B cell (primary cell): ENCODE measurements at places on chromosomes 11 and 22. TPM values are rescaled to one million over a fixed set of nuclear protein-coding genes. Genes with fewer than 3 reads are reported as not detected.

- DNase-seq = no peak
Observed at GRCh38 chr11:8093931-8094575, 13.0 kb downstream of the TUB start.

DNA sequence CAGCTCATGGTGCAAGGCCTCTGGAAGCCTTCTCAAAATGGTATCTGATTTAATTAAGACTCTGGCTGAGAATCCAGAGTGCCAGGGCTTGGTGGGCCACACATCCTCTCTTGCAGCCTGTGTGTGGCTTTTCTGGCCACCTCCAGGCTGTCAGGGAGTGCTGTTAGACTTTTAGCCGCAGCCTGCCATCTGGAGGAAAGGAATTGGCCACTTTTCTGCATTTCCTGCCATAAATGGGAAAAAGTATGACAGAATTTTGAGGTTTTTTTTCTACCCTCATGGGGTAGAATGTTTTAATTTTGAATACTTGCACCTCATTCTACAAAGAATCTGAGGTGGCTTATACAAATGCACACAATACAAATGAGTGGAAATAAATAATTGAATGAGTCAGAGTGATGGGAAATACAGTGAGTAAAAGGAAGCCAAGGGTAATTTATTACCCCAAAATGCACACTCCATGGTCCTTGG, 218.4 kb downstream of the ADAMTS15 start:
- DNase-seq = no peak

DNA sequence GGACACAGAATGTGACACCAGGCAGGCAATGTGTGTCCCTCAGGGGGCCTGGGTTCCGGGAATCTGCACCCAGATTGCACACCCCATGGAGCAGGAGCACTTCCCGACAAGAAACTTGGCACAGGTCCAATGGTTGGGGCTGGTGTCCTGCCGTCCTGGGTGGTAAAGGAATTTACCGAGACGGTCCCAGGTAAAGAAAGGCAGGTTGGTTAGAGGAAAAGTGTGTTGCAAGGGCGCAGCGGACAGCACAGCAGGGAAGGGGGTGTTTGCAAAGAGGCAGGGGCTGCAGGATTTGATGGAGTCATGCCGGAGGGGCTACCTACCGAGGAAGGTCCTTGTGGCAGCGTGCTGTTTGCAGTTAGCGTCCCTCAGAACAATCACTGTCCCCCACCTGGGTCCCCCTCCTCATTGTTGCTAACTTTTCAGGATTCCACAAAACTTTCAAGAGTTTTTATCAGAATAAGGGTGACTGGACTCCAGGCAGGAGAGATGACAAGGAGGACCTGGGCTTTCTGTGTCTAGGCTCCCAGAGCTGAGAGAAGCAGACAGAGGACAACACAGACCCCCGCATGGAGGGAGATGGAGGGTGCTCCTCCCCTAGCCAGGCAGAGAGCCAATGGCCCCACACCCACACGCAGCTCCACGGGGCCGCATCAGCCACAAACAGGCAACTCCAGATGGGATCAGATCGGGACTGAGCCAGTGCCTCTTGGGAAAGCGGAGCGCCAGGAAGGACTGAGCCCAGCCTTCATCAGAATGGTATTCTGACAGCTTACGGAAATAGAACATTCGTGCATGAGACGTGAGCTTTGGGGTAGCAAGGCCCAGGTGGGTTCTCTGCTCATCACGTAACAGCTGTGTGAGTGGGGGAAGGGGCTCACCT, 1423.9 kb downstream of the BRD1 start:
- DNase-seq = no peak

The OLFML1 gene
- not detected in 2 replicates for polyA plus RNA-seq

DNA sequence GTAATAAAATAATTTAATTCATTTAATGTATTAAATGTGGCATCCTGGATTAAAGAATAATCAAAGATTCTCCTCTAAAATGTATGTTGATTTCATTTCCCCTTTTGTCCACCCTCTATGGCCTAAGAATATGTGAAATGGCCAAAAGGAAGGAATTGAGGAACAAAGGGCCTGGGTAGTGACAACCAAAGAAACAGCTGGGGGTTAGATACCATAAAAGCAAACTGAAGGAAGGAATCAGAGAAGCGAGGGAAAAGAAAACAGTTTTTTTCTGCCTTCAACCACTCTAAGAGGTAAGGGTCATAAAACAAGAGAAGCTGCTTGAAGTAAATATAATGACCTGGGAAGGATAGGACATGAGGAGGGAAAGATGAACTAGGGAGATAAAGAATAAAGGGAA, 139.3 kb downstream of the FAM76B start:
- DNase-seq = no peak

The ME3 gene
- 1.3 and 2.7 TPM in 2 replicates for polyA plus RNA-seq

The AIFM3 gene
- 6.0 and 7.5 TPM in 2 replicates for polyA plus RNA-seq

DNA sequence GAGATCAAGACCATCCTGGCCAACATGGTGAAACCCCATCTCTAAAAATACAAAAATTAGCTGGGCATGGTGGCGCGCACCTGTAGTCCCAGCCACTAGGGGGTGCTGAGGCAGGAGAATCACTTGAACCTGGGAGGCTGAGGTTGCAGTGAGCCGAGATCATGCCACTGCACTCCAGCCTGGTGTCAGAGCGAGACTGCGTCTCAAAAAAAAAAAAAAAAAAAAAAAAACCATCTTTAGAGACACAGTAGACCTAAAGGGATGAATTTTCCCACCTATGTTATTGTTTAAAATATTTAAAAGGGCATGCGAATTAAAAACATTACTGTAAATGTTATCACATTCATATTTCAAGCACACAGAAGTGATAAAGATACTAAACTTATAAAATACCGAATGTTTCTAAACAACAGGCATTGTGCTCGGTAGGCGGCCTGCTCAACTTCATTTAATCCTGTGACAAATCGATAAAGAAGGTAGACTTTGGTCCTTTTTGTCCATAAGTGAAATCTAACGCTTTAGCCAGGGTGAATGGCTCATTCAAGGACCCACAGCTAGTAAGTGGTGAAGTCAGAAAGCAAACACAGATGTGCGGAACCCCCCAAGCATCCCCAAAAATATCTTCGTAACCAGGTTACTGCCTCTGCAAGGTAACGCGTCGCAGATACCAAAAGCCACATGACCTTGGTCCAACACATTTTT, 16.1 kb downstream of the NCAPD3 start:
- DNase-seq = peak; percentile 60
